Left lung (tissue), 14 donors: ENCODE measurements at places on chromosomes 1 and 21.

GRCh38 chr1:44025816-44026215, 5.4 kb downstream of the SLC6A9 start:
- DNase-seq, result peak; percentile 61

- DNase-seq, result no peak
Observed at GRCh38 chr1:156463874-156464273, 36.7 kb downstream of the MEF2D start.

DNA sequence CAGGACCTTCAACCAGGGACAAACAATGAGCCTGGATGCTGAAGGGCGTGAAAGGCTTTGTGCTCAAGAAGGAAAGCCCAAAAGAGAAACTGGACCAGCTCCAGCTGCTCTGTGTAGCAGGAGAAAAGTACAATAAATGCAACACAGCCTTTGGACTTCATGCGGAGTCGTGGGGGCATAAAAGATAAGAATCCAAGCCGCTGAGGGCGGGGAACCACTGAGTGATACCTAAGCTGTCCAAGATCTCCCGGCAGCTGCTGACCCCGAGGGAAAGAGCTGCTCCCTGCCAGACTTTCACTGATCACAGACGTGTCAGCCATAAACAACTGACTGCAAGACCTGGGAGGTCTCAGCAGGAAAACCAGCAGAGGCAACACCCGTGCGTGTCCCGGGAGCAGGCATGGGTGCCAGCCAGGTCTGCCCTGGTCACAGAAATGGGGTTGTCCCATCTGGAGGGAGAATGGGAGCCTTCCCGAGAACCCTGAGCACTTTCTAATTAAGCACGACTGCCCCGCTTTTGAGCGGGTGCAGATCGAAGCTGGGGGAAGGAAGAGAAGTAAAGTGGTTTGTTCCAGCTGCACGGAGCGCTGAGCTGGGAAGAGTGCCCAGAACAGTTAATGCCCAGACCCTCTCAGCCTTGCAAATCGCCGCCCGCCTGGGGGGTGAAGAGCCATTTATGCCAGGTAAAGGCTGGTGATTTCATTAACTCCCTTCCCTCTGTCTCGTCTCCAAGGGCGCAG, 68.3 kb upstream of the TARDBP start:
- peak; percentile 63 for DNase-seq

DNA sequence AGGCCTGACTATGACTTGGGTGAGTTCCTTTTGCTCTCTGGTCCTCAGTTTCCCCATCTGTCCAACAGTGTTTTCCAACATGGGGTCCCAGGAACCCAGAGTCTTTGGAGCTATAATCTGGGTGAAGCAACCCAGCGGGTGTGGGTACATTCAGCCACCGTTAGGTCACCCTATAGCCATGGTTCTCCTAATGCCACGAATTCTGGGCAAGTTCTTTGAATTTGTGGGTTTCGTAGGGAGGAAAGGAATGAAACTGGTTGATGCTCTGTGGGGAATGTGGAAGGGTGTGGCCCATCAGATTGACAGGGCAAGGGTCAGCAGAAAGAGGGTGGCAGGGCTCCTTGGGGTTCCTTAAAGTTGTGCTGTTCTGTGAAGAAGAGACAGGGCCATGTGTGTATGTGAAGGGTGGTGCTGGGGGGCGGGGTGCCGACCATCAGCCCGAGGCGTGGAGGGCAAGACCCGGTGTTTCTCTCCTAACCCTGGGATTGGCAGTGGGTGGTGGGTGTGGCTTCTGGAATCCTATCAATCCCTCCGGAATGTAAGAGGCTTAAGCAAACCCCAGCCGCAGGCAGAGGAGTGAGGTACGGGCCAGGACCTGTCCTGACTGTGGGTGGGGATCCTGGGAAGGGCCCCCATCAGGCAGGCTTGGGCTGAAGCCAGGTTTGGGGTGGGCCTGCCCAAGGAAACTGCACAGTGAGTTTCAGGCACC, 35.5 kb upstream of the ZNF362 start:
- DNase-seq, result no peak

GRCh38 chr1:98035602-98036002, 114.8 kb upstream of the DPYD start:
- DNase-seq, result no peak

DNA sequence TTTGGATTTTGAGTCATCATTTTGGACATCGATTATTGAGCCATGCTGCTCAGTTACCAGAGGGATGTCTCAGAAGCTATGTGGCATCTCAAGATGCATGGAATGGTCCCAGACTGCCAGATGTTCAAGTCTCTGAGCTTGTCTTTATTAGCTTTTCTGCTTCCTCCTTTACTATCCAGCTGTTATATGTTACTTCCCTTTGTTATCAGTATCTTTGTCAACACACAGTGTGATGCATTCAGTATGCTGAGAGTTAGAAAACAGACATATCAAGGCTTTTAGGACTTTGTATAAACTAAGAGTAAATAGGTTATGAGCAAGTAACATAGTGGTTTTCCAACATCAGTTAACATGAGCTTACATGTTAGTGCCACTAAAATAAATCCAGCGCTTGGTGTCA, 474.5 kb downstream of the DSCAM start:
- no peak for DNase-seq
